Fibroblast of lung (primary cell): ENCODE measurements at places on chromosomes 12 and 14. TPM values are rescaled to one million over a fixed set of nuclear protein-coding genes. Genes with fewer than 3 reads are reported as not detected.

Gene ACOT4
- total RNA-seq: 0.51 and 1.7 TPM in 2 replicates

Gene PAPLN
- 6.9 and 9.5 TPM in 2 replicates for total RNA-seq

Gene CLEC9A
- not detected in 2 replicates for total RNA-seq

Gene WNT5B
- 40.3 and 105 TPM in 2 replicates for total RNA-seq

Gene ACSM4
- total RNA-seq: not detected in 2 replicates

Gene CD27
- total RNA-seq: 0.17 TPM in 1 of 2 replicates, not detected in the other

Gene INSM2
- total RNA-seq: not detected in 2 replicates

Gene GPR137C
- 0.50 and 0.51 TPM in 2 replicates for total RNA-seq

DNA sequence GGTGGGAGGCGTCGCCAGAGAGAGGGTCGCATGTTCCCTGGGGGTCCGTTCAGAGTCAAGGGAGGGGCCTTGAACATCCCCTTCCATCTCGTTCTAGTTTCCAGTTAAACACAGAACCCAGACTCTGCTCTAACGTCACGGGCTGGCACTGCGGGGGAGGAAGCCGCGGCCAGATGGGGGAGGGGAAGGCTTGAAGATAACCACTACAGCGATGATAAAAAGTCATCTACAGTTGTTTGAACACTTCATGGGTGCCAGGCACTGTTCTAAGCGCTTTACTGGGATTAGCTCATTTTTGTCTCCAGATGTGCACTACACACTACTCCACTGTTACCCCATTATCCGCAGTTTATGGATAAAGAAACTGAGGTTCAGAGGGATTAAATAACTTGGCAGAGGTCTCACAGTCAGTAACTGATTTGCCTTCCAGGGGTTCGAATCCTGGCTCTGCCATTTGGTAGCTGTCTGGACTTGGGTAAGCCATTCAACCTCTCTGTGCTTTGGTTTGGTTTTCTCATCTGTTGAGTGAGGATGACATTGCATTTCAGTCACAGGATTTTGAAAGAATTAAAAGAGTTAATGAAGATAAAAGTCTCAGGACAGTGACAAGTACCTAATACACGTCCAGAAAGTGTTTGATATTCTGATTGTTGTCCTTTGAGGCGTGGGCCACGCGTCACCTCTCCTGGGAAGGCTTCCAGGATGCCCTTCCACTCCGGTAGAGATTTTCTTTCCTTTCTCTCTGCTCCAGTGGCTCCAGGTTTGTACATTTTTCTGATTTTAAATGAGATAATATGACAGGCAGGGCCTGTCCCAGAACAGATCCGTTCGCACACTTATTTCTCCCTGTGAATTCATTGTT lies 798 bp upstream of the RASAL1 start:
- no peak for DNase-seq

GRCh38 chr14:86613126-86613525 lies 1083.2 kb downstream of the FLRT2 start:
- DNase-seq: no peak

- peak; percentile 40 for DNase-seq
These were observed at the start of gene MANSC1 for GRCh38 chr12:12349711-12350665. Gene MANSC1, minus strand, starts transcription at chr12:12350242. Its CDS starts 6,928 bp downstream, at chr12:12343314.

DNA sequence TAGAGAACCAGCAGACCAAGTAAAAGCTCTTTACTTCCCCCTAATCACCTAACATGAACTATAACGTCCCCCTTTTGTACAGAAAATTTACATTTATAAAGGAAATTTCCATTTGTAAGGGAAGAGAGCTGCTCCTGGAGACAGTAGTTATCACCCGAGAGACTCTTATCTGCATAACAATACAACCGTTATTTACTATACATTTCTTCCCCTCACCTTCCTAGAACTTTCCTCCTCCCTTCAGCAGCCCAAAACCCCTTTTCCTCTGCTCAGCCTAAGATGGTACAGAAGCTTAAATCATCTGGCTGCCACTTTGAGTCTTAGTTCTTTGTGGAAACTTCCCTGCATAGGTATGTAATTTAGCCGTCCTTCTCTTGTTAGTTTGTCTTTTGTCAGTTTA lies 40.4 kb upstream of the ETV6 start:
- DNase-seq: no peak

DNA sequence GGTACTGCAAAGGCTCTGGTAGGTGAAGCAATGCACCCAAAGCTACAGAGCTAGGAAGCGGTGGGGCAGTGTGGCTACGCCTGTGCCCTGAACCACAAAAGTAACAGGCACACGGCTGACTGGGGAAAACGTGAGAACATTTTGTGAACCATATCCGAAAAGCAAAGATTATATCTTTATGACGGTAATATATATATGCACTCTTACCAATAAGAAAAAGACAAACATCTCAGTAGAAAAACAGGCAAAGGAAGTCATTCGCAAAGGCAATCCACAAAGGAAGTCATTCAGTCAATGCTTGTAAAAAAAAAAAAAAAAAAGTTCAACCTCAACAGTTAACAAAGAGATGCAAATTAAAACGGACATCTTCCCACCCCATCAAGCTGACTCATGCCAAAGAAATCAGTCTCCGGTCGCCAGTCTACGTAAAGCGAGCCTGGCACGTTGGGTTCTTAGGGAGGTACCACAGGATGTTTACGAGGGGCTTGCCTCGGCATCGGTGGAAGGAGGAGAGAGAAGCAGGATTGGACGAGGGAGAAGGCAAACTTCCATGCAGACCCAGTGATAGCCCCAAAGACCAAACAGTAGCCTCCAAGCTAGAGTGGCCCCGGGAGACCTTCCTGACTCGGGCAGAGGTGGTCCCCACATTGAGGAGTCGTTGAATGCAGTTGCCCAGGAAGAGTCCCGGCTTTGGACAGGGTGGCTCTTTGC lies 39.4 kb upstream of the PPP2R5C start:
- DNase-seq: peak; percentile 93

DNA sequence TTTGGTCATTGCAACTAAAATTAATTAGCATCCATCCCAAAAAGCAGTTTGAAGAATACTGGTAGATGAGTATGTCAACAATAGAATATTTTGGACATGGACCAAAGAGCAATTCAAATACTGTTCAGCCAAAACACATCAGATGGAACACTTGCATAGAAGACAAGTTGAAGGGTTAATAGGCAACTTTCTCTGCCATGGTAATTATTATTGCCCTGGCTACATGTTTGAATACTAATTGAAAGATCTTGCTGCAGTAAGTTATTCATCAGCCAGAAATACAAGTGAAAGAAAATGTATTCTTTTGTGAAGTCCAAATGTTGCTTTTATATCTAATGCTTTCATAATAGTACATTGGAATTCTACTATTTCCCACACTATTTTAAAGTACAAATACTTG lies 10.1 kb downstream of the ANO6 start:
- DNase-seq: no peak

DNA sequence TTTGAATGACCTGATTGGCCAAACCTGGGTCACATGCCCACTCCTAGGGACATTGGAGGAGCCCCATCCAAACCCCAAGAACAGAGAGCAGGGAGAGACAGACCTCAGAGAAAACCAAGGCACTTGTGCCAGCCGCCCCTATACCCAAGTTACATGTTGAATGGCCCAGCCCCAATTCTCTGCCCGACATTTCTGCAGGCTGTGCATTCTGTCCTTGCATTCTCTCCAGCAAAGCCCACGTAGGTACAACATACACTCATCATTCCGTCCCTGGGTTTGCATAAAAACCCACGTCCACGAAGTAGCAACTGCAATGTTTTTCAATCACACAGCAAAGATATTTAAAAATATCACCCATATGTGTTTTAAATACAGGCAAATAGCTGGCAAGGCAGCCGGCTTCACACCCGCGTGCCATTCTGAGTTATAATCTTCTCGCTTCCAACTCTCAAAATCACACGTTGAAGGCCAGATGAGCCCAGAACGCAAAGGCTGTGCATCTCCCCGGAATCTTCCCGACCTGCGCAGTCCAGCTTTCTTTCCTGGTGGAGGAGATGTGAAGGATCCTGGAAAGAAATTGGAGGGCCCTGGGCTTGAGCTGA lies 91.7 kb upstream of the MYL2 start:
- DNase-seq: no peak

DNA sequence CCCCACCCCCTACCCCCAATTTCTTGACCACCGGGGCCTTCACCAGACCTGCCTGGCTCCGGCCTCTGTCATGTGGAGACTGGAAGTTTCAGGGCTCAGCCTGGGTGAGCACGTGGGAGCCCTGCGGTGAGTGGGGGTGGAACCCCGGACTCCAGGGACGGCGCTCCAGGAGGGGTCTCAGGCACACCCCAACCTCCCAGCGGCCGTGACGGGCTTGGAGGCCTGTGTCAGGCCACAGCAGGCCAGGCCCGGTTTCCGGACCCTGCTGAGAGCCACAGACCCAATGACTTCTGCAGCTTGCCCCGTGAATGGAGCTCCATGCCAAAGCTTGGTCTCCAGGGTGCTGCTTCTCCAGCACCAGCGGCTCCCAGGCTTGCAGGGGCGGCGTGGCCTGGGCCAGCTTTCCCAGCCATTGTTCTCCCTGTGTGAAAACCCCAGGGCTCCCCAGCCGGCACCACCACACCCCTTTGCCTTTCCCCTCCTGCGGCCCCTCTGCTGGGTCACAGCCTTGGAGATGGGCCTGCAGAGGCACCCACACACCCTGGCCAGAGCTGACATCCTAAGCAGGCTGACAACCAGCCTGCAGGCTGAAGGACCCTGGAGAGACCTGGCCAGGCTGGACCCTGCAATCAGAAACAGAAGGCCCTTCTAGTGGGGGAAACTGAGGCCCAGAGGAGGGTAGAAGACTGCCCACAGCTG lies 186.2 kb upstream of the C14orf180 start:
- DNase-seq: no peak
